NCI-H510A (cell line): ENCODE measurements at places on chromosomes 1 and 21.

GRCh38 chr1:209324901-209325871 is 258.3 kb upstream of the CAMK1G start:
- DNase-seq = no peak

DNA sequence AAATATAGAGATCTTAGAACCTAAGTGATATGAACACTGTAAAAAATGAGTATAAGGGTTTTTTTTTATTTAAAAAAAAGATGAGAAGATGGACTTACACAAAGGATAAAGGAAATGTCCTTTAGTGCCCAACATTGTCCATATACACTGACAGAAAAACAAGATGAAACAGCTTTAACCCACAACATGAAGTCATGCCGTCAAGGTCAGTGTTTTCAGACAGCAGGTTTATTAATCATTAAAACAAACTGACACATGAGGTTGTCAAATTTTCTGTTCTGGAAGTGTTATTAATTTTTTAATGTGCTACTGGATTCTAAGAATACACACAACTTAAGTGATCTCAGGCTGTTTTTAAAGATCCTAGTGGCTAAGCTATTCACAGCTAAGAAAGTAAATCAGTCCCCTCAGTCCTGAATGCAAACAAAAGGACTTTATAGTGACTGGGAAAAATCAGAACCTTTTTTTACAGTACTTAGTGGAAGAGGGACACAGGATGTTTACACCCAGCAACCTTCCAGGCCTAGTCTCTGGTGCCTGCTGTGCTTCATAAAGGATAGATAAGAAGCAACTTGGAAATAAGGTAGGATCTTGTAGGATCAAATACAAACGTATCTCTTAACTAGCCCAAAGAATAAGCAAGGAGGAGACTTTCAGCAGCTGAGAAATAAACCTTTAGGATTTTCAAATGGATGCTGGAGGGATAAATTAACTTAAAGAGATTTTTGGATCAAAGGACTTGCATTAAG is 21.9 kb upstream of the PKN2 start:
- no peak for DNase-seq

- no peak for DNase-seq
Measured at GRCh38 chr1:101260556-101261350, 23.9 kb downstream of the S1PR1 start.

- no peak for DNase-seq
Measured at GRCh38 chr1:204268101-204268500, 54.3 kb upstream of the GOLT1A start.

DNA sequence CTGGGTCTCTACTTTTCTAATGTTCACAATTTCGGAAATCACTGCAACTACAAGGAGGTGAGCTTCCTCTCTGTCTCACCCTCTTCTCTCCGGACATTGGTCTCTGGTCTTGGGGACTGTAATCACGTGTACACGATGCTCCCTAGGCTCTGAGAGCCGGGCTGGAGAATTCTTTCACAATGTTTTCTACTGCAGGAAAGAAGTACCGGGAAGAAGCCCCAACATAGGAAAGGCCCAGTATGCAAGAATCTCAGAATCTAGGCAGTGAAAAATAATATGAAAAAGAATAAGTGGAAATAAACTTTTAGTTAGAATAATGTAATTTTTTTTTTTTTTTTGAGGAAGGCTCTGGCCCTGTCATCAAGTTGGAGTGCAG is 13.5 kb upstream of the HJV start:
- no peak for DNase-seq

GRCh38 chr1:239388159-239388485 is 1.8 kb downstream of the CHRM3 start:
- no peak for DNase-seq

- DNase-seq = no peak
Measured at GRCh38 chr1:173175514-173176145, 31.5 kb downstream of the TNFSF4 start.

GRCh38 chr21:44478124-44478800 is 23.0 kb downstream of the LRRC3 start:
- DNase-seq = no peak

DNA sequence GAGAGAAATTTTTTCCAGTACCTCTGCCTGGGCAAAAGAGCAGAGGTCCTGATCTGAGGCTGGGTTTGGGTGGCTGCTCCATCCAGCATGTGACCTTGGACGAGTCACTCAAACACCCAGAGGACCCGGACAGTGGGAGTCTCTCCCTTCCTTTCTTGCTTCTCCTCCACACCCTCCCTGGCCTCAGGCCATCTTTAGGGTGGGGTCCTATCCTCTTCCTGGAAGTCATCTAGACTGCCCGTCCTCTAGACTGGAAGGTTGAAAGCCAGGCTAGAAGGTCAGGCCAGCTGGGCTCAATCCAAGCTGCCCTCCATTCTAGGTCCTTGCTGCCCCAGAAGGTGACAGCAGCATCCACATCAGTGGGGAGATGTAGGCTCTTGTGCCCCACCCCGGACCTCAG is 599.5 kb downstream of the MATN1 start:
- no peak for DNase-seq

- DNase-seq = no peak
Measured at GRCh38 chr1:22848405-22848804, 124.3 kb downstream of the LACTBL1 start.

- no peak for DNase-seq
Measured at GRCh38 chr1:4673494-4673893, 19.1 kb downstream of the AJAP1 start.

DNA sequence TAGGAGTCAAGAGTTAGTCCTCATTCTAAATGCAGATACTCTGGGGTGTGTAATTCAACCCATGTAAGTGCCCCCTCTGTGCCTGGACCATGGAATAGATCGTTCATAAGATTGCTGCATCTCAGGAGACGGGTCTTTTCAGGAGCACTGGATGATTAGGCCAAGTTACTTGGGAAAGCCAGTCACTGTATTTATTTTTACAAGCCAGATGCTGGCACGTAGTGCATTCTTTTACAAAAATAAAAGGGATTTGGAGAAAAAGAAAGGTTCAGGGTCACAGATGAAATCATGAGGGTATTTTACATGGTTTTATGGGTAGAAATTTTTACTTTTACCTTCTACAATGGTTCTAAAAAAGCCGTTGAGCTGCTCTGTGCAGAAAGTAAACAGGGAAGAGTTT is 102.6 kb upstream of the UBE2U start:
- DNase-seq = no peak

GRCh38 chr1:170720661-170721060 is 56.7 kb downstream of the PRRX1 start:
- no peak for DNase-seq

DNA sequence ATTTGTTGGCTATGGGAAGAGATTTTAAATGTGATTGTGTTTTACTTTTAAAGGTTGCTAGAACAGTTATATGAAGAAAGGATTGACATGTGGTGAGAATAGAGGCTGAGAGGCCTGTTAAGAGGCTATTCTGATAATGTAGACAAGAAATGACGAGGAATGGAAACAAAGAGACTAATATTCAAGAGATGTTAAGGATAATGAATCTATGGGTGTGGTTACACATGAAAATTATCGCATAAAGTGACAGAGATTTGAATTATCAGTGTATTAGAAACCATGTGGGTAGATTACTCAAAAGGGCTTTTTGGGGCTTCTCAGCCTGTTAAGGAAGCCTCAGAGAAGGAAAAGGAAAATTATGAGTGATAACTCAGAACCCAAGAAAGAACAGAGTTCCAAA is 120.4 kb downstream of the MACF1 start:
- DNase-seq = no peak

DNA sequence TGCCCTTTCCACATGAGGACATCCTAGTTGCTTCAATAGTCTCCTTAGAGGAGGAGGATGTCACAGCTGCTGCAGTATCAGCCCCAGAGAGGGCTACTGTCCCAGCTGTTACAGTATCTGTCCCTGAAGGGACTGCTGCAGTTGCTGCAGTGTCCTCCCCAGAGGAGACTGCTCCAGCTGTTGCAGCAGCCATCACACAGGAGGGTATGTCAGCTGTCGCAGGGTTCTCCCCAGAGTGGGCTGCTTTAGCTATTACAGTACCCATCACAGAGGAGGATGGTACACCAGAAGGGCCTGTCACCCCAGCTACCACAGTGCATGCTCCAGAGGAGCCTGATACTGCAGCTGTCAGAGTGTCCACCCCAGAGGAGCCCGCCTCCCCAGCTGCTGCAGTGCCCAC is 78.5 kb upstream of the BMP8A start:
- DNase-seq = no peak

DNA sequence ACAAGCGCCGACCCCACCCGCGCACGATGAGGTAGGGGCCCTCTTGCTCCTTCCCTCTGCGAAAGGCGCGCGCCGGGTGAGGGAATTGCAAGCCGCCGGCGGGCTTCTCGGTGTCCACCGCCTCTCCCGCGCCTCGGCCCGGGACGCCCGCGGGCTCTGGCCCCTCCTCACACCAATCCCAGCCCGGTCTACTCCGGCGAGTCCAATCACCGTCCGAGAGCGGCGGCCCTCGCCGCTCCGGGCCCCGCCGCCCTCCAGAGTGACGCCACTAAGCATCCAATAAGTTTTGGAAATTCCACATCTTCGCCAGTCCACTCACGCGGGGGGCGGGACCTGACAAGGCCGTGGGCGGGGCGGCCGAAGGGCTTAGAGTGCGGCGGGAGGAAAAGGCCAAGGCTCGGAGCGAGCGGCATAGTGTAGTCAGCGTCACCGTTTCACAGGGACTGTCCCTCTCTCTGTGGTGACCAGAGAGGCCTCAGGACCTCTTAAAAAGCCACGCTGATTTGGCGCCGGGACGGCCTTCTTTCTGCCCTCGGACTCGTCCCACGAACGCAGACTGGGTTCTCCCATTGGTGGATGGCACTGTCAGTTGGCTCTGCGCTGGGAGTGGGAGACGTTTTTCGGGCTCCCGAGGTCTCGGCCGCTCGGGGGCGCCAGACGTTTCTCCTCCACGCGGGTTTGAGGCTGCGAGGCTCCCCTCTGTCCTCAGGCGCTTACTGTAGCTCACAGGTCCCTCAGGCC is at the start of gene TRIM45:
Gene TRIM45 (minus strand): TSS at position 161 of the 741 bp plus-strand sequence. CDS start 548 bp downstream, outside the sequence.
- DNase-seq = peak; percentile 89

DNA sequence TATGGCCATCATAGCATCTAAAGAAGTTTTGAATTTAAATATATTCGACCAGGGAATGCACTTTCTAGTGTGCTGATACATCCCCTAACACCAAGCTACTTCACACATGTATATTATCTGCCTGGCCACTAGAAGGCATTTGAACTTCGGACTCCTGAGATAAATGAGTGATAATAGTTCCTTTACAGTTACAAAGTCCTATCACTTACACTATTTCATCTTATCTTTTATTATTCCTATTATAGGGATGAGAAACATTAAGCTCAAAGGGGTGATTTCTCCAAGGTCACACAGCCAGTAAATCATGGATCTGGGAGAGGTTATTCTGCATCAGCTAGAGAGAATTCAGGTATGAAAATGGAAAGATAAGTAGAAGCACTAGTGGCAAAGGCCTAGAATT is 40.3 kb downstream of the GPATCH2 start:
- DNase-seq = no peak

- DNase-seq = no peak
Measured at GRCh38 chr1:244204004-244204403, 152.9 kb downstream of the ZBTB18 start.

DNA sequence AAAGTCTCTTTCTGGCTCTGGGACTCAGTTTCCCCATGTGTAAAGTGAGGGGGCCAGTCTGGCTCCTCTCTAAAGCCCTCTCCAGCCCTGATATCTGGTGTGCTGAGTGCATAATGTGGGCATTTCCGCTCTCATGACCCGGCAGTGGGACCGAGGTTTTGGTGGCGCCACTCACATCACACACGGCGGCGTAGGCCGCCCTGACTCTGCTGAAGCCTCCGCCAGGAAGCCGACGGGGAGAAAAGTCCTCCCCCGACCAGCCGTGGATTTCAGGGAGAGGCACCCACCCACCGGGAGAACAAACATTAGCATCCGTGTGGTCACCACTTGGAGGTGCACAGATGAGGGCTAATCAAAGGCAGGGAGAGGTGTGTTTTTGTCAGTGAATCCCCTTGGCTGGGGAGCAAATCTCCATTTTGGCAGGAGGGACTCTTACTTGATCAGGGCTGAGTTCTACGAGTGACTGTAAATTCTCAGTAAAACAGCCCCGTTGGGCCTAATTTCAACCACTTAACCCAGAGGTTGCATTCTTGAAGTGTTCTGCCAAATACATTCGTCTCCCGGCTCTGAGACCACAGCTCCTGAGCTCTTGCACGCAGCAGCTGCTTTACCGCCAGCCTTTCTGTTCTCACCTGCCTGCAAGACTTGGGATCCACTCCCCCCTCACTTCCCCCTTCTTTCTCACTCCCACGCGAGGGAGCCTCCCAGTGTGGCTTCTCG is 118.2 kb downstream of the FOXD2 start:
- DNase-seq = no peak

DNA sequence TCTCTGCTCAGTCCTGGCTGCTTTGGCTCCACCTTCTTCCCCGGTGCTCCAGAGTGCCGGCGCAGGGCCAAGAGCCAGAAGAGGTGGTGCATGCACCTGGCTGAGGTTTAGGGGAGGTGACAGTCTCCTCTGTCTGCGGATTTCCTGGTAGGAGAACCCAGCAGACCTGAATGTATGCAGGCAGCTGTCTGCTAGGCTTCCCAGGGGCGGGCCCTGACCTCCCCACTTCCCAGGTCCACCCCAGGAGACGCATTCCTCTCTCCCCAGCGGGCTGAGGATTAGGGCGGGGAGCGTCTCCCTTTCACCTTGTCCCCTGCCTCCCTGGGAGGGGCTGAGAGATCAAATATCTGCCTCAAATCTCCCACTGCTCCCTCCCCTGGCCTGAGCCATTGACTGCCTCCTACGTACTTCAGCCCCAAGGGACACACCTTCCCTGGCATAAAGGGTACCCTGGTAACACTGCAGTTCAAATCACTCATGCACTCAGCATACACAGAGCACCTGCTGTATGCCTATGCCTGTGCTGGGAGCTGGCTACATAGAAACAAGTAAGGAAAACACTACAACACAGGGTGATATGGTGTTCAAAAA is 27.5 kb downstream of the DMBX1 start:
- DNase-seq = peak; percentile 93

- no peak for DNase-seq
Measured at GRCh38 chr1:197510691-197511378, 242.8 kb downstream of the CRB1 start.

DNA sequence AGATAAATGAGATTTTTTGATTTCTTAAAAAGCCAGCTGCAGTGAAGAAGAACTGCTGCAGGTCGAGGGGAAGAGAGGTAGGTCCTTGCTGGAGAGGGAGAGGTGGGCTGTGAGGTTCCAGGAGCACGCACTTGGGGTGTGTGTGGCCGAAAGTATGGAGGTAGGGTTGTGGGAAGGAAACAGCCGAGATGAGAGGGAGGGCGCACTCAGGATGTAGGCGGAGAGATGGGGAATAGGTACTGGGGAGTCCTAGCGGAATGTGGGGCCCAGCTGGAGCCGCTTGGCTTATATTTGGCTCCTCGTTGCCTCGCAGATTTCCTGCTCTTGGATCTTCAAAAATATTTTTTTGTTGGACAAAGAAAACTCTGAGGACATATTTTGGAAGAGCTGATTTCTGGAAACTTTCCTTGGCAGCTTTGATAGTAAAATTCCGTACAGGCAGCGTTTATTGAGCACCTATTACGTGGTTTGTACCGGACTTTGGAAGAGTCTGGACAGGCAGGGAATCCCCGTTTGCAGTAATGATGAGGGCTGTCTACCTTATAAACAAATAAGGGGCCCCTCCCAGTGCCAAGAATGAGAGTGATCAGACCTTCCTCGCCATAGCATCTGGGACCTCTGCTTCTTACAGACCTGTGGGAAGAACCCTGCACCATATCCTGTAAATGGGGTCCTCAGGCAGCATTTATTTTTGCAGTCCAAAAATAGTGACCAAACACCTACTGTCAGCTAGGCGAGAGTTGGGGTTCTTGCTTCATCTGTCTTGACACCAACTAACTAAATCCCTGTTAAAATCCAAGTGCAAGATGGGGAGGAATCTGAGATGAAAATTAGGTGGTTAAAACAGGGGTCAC is 1.5 kb downstream of the LRRC8D start:
- no peak for DNase-seq

GRCh38 chr1:248737457-248737856 is 18.1 kb downstream of the LYPD8 start:
- no peak for DNase-seq
